ENCODE measurements at places on chromosomes 7 and 10.

- no peak for DNase-seq
Observed at GRCh38 chr7:70318511-70318910, 720.2 kb downstream of the AUTS2 start.

DNA sequence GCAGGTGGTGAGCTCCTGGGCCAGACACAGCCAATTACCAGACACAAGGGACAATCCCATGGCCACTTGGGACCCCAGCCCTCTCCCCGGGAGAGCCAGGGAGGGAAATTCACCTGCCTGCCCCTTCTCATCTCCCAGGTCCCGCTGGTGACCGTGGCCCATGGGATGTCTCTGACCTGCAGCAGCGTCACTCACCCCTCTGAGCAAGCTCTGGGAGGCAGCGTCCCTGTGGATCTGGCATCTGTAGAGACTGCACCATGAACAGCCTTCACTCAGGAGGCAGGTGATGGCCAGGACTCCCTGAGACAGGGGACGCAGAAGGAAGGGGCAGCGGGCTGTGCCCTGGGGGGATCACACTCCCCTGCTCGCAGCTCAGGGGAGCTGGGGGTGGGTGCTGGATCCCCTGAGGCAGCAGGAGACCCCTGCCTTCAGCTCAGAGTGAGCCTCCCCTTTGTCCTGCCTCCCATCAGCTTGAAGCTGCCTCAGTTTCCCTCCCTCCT, 90.8 kb downstream of the FOXL3 start:
- DNase-seq, result peak; percentile 65

DNA sequence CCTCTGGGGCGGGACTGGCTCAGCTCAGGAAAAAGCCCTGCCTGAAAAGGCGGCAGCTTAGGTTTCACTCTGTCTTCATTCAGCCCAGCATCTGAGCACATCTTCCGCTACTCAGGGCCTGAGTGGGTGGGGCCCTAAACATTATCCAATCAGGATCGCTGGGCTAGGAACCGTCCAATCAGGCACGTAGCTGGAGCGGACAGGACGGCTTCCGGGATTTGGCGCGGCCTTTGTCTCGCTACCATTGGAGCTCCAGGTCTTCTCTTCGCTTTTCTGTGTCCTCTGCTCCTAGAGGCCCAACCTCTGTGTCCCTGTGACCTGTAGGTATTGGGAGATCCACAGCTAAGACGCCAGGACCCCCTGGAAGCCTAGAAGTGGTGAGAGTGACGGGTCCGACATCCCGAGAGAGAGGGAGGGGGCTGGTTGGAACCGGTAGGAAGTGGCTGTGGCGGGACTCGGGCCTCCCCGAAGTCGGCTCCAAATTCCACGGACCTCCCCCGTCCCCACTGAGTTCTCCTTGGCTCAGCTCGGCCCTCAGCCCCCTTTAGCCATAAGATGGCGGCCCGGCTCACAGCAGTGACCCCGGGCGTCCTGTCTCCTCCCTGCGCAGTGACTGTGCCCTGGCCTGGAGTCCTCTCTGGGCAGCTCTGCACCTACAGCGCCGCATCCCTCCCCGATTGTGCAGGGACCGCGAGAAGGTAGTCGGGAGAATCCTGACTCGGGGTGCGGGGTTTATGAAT, 99.1 kb downstream of the ZNF680 start:
- peak; percentile 86 for DNase-seq

- no peak for DNase-seq
Observed at GRCh38 chr10:129334266-129334665, 132.8 kb upstream of the MGMT start.

Data from kidney (tissue), 22 donors.